ENCODE measurements at places on chromosomes 2 and 18. TPM values are rescaled to one million over a fixed set of nuclear protein-coding genes. Genes with fewer than 3 reads are reported as not detected.

DNA sequence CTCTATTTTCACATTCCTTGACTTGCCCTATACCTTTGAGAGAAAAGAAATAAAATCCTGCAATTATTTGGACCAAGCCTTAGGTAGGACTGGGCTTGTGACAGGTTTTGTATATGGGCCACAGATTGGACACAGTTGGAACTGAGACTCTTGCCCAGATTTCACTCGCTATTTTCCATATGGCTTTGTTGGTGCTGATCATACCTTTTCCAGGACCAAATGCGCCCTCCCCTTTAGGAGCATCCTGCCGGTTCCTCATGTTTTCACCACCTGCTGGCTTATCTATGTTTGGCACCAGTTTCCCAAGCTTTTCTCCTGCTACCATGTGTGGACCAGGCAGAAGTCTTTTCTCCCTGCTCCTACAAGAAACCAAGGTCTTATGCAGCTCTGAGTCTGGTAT lies 494.9 kb downstream of the EPHA4 start:
- no peak for DNase-seq

GRCh38 chr18:56448751-56449150 lies 189.6 kb downstream of the TXNL1 start:
- DNase-seq = no peak

GRCh38 chr2:49129034-49129433 lies 25.3 kb downstream of the FSHR start:
- no peak for DNase-seq

The PCARE gene
- total RNA-seq = 0.11 TPM

The SCN9A gene
- total RNA-seq = 0.75 TPM

The INO80C gene
- total RNA-seq = 21.8 TPM

The METAP1D gene
- 4.0 TPM for total RNA-seq

Data from cardiac septum (tissue), 1 donor.